ENCODE measurements at places on chromosomes 16 and 17.
A peak's percentile ranks its signal among the peaks of the same experiment; 100 is the strongest.

DNA sequence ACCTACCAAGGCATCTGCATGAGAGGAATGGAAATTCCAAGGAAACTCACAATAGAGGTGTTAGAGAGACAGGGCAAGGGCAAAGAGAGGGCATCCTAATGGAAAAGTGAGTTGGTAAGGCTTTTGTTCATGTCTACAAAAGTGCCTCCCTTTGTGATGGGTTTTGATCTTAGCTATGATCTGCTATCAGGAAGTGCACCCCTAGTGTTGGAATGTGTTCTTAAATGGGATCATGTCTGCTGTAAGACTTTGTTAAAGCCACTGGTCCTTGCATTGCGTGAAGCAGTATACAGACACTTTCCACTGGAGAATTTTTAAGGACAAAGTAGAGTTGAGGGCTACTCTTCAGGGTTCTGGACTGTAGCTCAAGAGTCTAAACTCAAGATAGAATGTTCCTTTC, 92.0 kb downstream of the MAP2K6 start:
- DNase-seq: no peak

DNA sequence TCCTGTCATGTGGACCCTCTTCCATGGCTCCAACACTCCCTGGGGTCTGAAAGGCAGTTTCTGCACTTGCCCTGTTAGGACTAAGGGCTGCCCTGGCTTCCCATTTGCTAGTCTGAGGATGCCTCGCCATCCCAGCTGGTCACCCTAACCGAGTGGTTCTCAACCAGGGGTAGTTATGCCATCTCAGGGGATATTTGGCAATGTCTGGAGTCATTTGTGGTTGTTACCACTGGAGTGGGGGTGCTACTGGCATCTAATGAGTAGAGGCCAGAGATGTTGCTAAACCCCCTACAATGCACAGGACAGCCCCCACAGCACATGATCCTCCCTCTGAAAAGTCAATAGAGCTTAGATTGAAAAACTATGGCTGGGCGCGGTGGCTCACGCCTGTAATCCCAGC, 26.9 kb upstream of the CDH1 start:
- DNase-seq: no peak

- DNase-seq: no peak
Measured at GRCh38 chr16:55955424-55955823, 80.3 kb upstream of the CES5A start.

GRCh38 chr17:30218799-30219198, 16.7 kb downstream of the SLC6A4 start:
- DNase-seq: no peak

DNA sequence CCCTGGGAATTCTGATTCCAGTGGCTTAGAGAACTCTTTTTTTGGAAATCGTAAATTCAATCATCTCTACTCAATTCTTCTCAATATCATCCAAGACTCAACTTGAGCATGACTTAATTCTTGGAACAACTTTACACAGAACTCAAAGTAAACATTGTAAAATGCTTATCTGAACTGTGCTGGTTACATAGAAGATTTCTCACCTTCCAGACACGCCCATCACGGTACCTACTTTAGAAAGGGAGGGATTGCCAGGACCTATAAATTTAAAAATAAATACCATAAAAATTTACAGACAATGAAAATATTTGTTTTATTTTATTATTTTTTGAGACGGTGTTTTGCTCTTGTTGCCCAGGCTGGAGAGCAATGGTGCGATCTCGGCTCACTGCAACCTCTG, 26.5 kb downstream of the MAP1LC3B start:
- no peak for DNase-seq

DNA sequence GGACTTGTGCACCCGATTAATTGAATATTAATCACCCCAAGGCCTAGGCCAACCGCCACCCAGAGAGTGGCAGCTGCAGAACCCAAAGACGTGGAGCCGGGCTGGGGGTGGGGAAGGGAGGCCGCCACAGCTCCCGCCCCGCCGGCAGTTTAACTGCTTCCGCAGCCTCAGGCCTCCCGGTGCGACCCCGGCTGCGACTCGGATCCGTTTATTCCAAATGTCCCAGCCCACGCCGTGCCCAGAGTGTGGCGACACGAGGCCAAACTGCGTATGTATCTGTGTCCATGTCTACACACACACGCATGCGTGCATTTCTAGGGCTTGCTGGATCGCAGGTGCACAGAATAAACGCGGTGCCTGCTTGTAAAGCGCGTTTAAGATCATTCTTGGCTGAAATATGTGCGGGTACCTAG, 802 bp upstream of the TOB1 start:
- DNase-seq: peak; percentile 81
